T47D (cell line): ENCODE measurements at places on chromosomes 13 and 19.

GRCh38 chr13:71417205-71417604 lies 449.8 kb downstream of the DACH1 start:
- no peak for DNase-seq

DNA sequence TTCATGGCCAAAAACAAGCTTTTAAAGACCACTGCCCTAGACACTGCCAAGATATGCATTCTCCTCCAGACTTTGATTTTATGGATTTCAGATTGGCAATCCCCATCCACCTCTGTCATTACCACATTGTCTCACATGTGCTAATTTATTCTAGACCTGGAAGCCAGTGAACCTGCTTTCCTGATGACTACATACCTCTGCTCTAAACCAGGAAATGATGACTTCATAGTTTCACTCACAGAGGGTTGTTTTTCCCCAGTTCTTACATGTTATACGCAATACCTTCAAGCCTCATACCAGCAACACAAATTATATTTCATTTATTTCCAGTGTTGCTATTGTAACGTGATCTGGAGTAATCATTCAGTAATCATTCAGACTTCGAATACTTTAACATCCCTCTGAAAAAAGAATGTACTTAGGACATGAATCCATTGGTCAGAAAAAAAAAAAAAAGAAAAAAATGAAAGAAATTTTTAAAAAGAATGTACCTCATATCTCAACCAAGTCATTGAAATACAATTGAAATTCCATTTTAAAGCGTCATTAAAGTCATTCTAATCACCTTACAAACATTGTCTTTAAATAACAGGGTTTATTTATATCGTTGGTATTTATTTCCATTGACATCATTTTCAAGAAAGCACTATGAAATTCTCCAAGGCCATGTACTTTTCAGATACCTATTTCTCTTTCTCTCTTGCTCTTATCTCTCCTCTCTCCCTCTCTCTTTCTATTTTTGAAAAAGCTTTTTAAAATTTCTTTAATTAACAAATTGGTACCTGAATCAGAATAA lies 33.4 kb upstream of the KLF5 start:
- DNase-seq: no peak

- DNase-seq: no peak
Measured at GRCh38 chr13:84649853-84650252, 767.6 kb upstream of the SLITRK1 start.

DNA sequence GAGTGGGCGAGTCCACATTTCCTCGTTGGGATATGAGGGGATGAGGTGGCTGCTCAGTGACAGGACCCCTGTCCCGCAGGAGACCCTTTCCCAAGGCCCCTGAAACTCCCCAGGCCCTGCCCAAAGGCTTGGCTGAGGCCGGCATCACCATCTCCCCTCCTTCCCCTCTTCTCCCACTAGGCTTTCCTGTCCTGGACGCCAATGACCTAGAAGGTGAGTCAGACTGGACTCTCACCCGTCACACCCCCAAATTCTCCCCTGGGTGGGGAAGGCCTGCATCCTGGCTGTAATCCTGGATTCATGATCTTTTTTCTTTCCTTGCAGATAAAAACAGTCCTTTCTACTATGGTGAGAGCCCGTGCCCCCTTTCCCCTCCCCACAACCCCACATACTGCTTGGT lies 5.3 kb downstream of the FXYD3 start:
- DNase-seq: no peak

- DNase-seq: peak; percentile 64
Measured at GRCh38 chr13:87259479-87260083, 411.6 kb upstream of the SLITRK5 start.

GRCh38 chr19:35738021-35738886 lies 4.0 kb downstream of the IGFLR1 start:
- no peak for DNase-seq

DNA sequence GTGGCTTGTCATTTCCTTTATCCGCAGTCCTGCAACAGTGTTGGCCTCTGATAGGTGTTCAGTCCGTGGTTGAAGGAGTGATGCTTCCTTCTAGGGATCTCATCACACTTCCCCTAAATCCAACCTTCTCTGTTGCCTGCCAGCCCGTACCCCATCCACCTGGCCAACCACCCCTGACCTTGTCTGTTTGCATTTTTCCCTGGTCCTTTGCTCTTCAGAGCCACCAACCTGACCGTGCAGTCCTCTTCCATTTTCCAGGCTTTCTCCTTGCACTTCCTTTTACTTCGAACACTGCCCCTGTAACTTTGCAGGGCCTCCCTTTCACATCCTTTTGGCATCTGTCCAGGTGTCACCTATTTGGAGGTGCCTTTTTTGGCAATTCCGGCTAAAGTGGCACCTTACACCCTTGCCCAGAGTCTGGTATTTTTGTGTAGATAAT lies 696 bp downstream of the ZNF460 start:
- peak; percentile 49 for DNase-seq

DNA sequence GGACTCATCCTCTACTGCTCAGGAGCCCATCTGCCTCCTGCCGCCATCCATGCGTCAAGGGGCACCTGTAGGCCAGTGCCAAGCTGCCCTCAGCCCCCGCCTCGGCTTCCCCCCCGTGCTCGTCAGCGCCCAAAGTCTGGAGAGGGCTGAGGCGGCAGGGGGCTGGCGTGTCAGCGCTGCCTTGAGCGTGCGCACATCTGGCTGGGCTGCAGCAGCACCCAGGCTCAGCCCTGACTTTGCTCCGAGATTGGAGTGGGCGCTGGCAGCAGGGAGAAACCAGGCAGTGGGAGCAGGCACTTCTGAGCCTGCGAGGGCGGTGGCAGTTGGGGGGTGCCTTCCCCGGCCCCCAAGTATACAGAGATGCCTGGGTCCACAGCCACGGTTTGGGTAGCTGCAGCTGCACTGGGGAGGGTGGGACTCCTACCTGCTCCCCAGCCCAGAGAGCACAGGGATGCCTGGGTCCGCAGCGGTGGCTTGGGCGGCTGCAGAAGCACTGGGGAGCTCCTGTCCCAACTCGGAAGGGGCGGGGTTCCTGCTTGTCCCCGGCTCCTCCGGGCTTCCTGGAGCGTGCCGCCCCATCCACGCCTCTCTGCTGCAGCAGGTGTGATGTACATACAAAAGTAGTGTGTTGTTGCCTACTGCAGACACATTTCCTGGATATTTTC lies 44.8 kb upstream of the LPAR6 start:
- DNase-seq: no peak

- DNase-seq: no peak
Measured at GRCh38 chr19:33296488-33296971, 5.8 kb downstream of the CEBPA start.

GRCh38 chr13:97423300-97424045 lies 10.5 kb upstream of the RAP2A start:
- DNase-seq: no peak

DNA sequence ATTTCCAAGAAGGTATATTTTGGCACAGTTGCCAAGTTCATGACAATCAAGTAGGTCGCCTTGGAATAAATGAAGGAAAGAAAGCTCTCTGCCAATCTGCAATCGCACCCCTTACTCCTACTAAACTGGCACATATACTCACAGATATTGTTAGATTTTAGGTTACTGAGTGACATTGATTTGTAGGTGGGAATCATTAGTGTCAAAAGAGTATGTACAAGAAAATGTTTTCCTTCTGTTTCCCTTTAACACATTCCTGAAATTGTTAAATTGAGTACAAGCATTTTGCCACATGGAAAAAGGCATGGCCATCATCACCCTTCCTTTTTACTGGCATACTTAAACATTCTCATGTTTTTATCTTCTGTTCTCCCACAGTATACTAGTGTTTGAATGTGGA lies 2868.3 kb upstream of the PCDH20 start:
- no peak for DNase-seq

DNA sequence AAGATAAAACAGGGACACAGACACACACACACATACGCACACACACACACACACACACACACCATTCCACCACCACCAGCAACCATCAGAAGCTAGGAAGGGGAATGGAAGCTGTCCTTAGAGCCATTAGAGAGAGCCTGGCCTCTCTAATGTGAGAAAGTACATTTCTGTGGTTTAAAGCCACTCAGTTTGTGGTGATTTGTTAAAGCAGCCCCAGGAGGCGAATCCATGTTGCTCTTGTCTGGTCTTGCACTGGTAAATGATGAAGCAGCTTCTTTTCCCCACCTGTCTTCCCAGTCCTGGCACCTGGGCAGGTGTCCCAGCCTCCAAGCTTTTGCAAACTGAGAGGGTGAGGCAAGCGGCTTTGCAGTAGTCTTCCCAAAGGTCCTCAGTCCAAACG lies 118.9 kb upstream of the KL start:
- no peak for DNase-seq

DNA sequence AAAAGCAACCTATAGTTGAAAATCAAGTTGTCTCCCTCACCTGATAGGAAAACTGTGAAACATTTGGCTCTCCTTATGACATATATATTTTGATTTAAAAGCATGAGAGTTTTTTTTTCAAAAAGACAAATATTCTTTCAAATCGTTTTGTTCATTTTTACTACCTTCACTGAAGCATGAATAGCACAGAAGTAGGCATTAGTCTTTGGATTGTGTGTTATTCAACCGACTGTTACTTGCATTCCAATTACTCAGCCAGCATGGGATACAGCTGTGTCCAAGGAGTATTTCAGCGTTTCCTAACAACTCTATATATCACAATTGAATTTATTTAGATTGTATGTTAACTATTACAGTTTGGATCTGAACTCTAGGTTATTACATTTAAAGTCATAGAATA lies 135.2 kb downstream of the PCDH9 start:
- DNase-seq: no peak

GRCh38 chr13:112702341-112702985 lies 12.6 kb downstream of the ATP11A start:
- DNase-seq: no peak

GRCh38 chr13:106100171-106100919 lies 435.1 kb downstream of the EFNB2 start:
- no peak for DNase-seq

DNA sequence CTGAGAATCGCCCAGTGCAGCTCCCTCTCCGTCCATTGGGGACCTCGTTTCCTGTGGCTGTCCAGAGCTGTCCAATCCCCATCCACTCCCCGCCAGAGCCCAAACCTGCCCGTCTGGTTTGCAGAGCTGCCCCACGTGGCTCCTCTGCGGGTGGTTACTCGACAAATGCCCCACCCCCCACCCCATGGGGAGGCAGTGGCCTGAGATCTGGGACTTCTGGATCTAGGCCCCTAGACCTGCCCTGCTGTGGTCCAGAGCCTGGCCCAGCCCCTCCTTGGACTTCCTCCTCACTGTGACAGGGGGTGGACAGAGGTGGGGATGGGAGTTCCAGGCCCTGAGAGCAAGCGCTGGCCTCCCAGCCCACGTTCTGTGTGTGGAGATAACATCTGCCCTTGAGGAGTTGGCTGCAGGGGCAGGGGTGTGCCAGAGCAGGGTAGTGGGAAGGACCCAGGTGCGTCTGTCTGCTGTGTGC lies 29.1 kb downstream of the PAK4 start:
- DNase-seq: peak; percentile 71

GRCh38 chr13:64640002-64640401 lies 2590.1 kb downstream of the PCDH9 start:
- DNase-seq: peak; percentile 0

DNA sequence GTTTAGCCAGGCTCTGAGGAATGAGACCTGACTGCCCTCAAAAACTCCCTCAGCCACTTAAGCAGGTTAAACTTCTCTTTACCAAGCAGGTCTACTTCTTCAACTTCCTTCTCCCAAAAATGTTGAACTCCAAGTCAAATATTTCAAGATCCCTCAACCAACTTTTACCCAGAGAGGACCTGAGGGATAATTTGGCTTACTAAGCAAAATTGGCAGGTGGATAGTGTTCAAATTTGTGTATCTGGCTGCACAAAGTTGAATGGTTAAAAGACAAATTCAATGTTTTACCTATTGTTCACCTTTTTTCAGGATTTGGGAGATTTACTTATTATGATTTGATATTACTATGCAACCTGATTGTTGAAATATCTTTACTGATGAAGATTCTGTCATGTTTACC lies 293.0 kb upstream of the SOX21 start:
- no peak for DNase-seq

GRCh38 chr13:59360108-59360507 lies 803.6 kb downstream of the DIAPH3 start:
- DNase-seq: no peak

GRCh38 chr13:86567119-86567518 lies 767.9 kb upstream of the SLITRK6 start:
- peak; percentile 35 for DNase-seq

- no peak for DNase-seq
Measured at GRCh38 chr19:35059799-35060091, 18.2 kb downstream of the HPN start.

DNA sequence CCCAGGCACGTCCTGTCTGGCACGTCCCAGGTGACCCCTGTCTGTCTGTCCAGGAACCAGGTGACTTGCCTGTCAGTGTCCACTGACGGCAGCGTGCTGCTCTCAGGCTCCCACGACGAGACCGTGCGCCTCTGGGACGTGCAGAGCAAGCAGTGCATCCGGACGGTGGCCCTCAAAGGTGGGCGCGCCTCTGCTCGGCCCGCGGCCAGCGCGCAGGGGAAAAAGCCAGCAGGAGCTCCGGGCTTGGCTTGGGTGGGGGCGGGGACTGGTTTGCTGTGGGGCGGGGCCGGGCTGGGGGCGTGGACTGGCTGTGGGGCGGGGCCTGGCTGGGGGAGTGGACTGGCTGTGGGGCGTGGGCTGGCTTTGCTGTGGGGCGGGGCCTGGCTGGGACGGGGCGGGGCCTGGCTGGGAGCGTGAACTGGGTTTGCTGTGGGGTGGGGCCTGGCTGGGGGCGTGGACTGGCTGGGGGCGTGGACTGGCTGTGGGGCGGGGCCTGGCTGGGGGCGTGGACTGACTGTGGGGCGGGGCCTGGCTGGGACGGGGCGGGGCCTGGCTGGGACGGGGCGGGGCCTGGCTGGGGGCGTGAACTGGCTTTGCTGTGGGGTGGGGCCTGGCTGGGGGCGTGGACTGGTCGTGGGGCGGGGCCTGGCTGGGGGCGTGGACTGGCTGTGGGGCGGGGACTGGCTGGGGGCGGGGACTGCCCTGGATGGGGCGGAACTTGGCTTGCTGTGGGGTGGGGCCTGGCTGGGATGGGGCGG lies 7.2 kb downstream of the WDR18 start:
- DNase-seq: peak; percentile 71
